ENCODE measurements at places on chromosomes 7 and 10.
A peak's percentile ranks its signal among the peaks of the same experiment; 100 is the strongest.

GRCh38 chr10:11331046-11331577, 280.3 kb downstream of the USP6NL start:
- DNase-seq = no peak

GRCh38 chr7:37945336-37945735, 24.9 kb downstream of the EPDR1 start:
- DNase-seq = no peak

DNA sequence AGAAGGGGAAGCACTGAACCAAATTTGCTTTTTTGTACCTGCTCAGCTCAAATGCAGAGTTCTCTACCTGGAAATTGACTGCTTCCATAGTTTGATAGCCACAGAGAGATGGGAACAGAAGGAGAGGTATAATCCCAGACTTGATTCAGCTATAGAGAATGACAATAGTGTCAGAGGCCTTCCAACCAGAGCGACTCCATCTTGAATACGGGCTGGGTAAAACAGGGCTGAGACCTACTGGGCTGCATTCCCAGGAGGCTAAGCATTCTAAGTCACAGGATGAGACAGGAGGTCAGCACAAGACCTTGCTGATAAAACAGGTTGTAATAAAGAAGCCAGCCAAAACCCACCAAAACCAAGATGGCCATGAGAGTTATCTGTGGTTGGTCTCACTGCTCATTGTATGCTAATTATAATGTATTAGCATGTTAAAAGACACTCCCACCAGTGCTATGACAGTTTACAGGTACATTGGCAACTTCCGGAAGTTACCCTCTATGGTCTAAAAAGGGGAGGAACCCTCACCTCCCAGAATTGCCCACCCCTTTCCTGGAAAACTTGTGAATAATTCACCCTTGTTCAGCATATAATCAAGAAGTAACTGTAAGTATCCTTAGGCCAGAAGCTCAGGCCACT, 42.7 kb upstream of the ATRNL1 start:
- DNase-seq = no peak

DNA sequence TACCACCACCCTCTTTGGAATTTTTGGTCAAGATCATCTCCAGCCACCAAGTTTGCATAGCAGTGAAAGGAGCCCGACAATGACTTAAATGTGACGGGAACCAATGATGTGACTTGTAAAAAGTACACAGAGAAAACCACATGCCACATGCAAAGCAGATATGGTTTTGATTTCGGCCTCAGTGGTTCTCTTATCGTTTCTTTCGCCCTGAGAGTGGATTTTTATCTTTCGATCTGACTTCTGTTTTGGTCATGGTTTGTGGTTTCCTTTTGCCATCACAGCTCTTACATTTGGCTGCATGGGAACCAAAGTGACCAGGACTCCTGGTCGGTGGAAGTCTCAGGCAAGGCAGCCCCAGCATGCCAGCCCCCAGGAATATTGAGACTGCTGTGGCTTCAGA, 31.5 kb downstream of the TCF7L2 start:
- no peak for DNase-seq

- DNase-seq = peak; percentile 40
Observed at GRCh38 chr10:6678211-6678803, 98.2 kb upstream of the PRKCQ start.

- no peak for DNase-seq
Observed at GRCh38 chr7:43876241-43876640, 6.9 kb upstream of the MRPS24 start.

DNA sequence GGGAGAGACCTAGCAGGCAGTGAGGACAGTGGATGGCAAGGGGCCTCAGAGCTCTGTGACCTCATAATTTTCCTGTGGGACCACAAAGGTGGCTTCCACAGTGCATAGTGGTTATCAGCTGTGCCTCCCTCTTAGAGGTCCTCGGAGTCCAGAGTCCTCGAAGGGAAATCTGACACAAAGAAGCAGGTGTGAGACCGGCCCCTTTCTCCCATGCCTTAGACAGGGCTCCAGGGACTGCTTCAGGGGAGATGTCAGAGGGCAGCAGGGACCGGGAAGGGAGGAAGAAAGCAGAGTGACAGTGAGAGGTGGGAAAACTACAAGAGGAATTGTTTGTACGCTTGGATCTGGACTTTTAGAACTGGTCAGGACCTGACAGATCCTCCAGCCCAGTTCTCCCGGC, 66.3 kb downstream of the BAMBI start:
- DNase-seq = no peak

DNA sequence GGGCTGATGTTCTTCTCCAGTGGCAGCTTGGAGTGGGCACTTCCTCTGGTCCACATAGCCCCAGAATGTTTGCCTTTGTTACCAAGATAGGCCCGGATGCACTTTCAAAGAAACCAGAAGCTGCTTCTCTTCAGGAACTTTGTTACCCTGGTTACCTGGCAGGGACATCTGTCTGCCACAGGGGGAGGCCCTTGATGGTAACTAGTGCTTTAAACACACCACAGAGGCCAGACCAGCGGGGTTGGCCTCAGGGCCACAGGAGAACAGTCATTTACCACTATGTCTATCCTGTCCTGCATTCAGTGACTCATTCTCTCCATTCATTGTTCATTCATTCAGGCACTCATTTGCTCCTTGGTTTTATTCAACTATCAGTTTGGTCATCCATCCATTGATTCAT, 11.9 kb upstream of the PLEKHA1 start:
- no peak for DNase-seq

DNA sequence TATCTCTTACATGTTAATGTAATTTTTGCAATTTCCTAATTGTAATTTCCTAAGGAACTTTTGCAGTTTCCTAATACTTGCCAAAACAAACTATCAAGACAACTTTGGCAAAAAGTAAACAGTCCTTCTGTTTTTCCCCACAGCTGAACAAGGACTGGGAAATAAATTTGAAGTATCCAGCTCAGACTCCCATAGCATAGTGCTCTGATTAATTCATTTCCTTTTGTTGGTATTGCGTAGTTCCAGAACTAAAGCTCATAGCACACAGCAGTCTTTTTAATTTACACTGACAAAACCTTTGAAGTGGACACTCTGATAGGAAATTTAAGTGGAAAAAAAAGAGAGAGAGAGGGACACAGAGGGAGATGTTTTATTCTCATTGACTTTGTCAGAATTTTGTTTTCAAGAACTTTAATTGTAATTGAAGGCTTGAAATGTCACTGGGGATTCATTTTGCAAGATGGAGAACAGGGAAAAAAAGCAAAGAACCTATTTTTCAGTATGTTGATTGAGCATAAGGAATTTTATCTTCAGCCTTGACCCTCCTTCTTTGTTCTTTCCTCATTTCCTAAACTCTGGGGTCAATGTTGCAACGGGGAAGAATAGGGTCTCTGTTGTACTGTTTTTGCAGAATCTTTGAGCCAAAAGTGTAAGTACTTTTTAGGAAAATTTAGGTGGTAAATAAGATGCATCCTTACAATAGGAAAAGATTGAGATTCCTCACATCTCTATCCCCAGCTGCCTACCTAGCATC, 232.2 kb upstream of the NPSR1 start:
- no peak for DNase-seq

- no peak for DNase-seq
Observed at GRCh38 chr7:20299647-20300312, 30.9 kb upstream of the ITGB8 start.

DNA sequence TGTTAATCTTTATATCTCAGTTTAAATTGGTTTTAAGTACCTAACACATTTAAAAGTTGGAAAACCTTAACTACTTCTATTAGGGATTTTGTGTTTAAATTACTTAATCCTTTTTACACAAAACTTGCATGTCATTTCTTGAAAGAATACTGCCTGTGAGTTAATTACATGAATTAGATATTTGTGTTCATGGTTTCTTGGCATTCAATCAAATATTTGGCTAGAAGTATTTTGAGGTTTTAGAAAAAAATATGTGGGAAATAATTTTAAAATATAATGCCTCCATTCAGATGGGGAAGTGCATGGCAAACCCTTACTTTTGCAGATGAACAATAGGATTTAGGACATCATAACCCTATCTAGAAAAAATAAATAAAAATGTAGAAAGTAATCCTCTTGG, 186.5 kb upstream of the SEMA3E start:
- DNase-seq = no peak

DNA sequence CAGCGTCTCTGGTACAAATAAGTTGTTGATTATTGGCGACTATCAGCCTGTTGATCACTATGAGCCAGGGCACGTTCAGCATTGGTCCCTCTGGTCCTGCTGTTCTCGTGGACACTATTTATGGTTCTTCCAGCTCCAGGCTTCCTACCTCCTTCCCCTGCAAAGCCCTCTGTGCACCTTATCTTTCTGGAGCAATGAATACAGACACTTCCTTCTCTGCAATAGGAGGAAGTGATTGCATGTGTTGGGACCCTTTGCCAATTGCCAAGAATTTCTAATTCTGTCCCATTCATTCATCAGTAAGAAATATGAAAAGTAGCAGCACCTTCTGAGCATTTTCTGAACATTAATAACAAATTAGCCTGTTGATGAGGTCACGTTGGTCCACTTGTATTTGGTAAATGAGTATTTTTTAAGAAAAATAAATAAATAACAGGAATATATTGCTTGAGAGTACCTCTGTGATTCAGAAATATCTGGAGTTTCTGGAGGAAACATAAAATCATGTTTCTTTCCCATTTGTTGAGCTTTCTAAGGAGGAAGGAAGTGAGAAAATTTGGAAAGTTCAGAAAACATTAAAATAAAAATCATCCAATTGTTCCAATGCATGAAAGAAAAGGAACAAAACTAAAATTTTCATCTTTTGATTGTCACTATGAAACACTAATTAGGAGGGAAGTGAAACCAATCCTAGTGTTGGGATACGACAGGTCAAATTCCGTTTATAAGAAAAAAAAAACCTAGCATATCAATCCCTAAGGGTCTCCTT, 259.1 kb upstream of the KLF6 start:
- DNase-seq = no peak

DNA sequence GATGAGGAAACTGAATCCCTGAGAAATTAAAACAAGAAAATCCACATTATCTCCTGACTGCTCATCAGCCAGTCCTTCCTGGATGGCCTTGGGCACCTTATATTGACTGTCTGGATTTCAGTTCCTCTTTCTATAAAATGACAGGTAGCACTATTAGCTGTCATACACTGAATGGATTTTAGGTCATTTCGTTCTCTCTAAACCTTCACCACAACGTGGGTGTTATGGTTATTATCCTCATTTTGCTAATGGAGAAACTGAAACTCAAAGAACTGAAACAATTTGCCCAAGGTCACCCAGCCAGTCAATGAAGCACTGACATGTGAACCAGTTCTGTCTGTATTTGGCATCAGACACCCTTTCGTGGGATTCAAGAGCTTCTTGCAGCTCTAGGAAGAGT, 193.8 kb downstream of the CYP26A1 start:
- no peak for DNase-seq

DNA sequence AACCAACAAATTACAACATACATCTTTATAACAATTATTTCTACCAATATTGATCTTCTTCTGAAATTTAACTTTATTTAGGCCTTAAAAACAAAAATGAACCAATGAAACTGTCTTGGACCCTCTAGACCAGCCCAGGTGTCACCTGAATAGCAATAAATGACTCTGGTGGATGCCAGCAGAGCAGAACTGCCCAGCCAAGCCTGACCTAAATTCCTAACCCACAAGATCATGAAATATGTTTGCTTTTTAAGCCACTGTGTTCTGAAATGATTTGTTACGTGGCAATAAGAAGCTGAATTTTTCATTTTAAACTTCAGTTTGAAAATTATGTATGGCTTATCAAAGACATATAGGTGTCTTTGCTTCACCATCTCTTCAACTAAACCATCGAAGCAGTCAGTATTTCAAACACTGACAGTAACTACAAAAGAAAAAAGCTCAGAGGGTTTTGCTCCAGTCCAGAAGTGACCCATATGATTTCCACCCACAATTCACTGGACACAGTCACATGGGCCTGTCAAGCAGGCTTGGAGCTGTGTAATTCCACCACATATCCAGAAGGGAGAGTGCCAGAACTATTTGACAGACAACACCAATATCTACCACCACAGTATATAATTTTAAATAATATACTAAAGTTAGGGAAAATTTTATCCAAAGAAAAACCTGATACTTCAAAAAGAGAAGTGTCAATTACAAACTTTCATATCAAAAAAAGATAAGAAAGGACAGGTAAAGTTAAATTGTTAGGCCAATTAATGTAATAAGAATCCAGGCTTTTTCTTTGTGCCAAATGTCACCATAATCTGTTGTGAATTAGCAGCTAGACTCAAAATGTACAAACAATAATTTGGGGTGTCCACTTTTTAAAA, 94.5 kb downstream of the KMT2C start:
- DNase-seq = no peak

GRCh38 chr10:50369931-50370330, 118.6 kb upstream of the ASAH2 start:
- DNase-seq = no peak

GRCh38 chr10:70849582-70850016, 33.9 kb downstream of the SGPL1 start:
- DNase-seq = no peak

- no peak for DNase-seq
Observed at GRCh38 chr7:77802557-77803405, 4.2 kb downstream of the PHTF2 start.

DNA sequence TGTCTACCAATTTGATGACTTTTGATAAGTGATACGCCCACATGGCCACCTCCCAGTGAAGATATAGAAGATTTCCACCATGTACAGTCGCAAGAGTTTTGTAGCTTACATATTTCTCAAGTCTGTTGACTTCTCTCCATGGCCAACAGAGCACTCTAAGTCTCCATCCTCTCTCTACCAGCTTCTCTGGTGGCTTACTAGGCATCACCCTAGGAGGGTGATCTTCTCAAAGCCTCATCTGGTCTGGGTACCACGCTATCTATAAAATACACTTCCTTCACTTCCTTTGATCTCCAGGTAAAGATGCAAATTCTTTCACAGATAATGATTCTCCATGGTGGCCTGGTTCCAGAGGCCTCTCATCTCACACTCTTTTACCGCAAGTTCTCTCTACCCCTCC, 49.9 kb downstream of the CALN1 start:
- no peak for DNase-seq

GRCh38 chr7:148514236-148514635, 76.3 kb upstream of the C7orf33 start:
- DNase-seq = no peak

DNA sequence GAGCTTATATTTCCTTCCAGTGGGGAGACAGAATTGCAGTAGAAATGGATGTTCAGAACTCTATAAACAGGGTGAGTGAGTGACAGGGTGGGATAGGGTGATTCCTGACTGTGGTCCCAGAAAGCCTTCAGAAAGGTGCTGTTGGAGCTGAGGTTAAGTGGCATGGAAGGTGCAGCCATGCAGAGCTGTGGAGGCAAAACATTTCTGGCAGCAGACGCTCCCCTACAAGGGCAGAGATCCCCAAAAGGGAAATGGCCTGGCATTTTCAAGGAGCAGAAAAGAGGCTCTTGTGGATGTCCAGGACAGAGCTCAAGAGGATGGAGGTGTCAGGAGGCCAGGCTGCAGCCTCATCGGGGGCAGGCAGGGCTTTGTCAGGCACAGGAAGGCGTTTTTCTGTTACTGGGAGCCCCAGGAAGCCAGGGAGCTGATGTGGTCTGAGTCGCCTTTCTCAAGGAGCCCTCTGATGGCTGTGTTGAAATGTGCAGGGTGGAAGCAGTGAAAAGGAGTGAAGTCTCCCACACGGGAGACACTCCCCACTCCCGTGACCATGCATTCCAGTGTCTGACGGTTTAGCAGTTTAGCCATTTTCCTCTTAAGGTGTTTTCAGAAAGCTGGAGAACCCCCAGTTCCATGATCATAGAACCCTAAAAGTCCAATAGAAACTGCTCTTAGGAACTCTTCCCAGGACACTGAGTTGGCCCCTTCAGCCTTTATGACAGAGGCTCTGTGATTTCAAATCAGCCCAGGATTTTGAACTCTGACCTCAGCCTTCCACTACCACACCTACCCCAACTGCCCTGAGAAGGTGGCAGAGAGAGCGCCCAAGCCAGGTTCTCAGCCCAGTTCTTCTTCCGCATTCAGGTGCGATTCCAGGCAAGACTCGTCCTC, 96.2 kb downstream of the C10orf105 start:
- no peak for DNase-seq
